Adipose tissue (tissue), 3 donors: ENCODE measurements at places on chromosomes 16 and 17. TPM values are rescaled to one million over a fixed set of nuclear protein-coding genes. Genes with fewer than 3 reads are reported as not detected.

The DNAH9 gene
- 0.95 TPM for polyA plus RNA-seq

The TMEM100 gene
- polyA plus RNA-seq, result 42.6 TPM

The SLC5A11 gene
- not detected for polyA plus RNA-seq

The KRT20 gene
- 0.22 TPM for polyA plus RNA-seq

The IL17C gene
- polyA plus RNA-seq, result not detected

The ADAD2 gene
- 0.76 TPM for polyA plus RNA-seq

The TOX3 gene
- 1.0 TPM for polyA plus RNA-seq

The KRTAP4-5 gene
- polyA plus RNA-seq, result not detected

The KCNJ18 gene
- not detected for polyA plus RNA-seq

The HCRT gene
- polyA plus RNA-seq, result not detected

The RAPGEFL1 gene
- 5.8 TPM for polyA plus RNA-seq

The MT1M gene
- 1,265 TPM for polyA plus RNA-seq

The BCAR1 gene
- 28.7 TPM for polyA plus RNA-seq

The CMTM1 gene
- polyA plus RNA-seq, result 0.67 TPM

The CTRL gene
- polyA plus RNA-seq, result 1.3 TPM

The AGRP gene
- polyA plus RNA-seq, result not detected

The ALOX15 gene
- polyA plus RNA-seq, result 2.5 TPM

The TLCD3B gene
- polyA plus RNA-seq, result not detected

The NPB gene
- not detected for polyA plus RNA-seq

The IL34 gene
- 1.4 TPM for polyA plus RNA-seq

The RGS11 gene
- 26.4 TPM for polyA plus RNA-seq

The PRR11 gene
- polyA plus RNA-seq, result 0.36 TPM

The TBC1D26 gene
- 0.05 TPM for polyA plus RNA-seq

The TMEM238L gene
- polyA plus RNA-seq, result 2.6 TPM

The ARHGAP23 gene
- polyA plus RNA-seq, result 18.6 TPM
